ENCODE measurements at places on chromosomes 5 and 9.

DNA sequence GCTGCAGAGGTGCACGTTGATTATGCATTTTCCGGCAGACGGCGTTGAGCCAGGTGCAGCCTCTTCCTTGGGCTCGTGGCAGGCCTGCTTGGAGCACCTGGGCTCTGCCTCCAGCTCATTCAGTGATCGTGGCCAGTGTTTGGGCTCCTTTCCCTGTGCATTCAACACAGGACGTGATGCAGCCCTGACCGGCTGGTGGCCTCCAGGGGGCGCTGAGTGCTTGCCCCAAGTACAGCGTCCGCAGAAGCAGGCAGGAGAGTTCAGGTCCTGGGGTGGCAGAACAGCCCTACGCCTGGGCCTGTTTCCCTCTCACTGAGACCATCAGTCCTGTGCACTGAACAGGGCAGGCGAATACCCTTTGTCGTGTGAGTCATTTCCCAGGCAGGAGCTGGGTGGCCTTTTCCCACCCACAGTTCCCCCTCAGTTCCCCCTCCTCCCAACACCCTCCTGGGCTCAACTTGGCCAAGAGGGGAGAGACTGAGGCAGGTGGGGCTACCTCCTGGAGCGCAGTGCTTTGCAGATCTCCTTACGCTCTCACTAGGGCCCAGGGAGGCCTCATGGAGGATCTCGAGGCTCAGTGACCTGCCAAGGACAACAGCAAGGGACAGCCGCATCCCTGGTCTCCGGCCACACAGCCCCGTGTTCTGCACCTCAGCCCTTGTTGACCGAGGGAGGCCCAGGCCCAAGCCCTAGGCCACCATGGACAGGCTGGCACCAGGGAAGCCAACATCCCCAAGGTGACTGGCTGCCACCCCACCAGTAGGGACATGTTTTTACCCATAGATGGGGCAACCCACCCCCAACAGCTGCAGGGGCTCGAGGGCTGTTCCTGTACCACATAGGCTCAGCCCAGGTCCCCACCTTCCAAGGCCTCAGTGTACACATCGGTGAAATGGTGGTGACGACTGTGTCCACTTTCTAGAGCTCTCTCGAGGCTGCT lies 52.9 kb downstream of the LRSAM1 start:
- DNase-seq = peak; percentile 86

DNA sequence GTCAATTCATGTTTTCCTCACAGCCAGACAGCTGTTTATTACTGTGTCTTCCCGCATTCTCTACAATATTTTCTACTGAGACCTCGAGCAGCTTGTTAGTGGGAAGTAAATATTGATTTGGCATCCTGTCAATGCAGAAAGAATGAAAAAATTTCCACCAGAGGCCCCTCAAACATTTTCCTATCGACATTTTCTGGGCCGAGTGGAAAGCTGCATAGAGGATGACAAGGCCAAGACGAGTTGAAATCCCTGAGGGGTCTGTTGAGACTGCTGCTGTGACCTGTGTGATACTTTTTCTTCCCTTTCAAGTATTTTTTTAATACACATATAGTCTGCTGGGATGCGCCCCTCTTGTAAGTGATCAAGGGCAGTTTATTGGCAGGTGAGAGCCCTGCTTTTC lies 91.4 kb upstream of the SH3GL2 start:
- DNase-seq = no peak

- no peak for DNase-seq
Observed at GRCh38 chr9:100911273-100911672, 117.3 kb upstream of the PLPPR1 start.

- DNase-seq = no peak
Observed at GRCh38 chr9:34982361-34982760, 7.2 kb upstream of the DNAJB5 start.

GRCh38 chr5:56048124-56048523 lies 53.4 kb upstream of the IL6ST start:
- no peak for DNase-seq

DNA sequence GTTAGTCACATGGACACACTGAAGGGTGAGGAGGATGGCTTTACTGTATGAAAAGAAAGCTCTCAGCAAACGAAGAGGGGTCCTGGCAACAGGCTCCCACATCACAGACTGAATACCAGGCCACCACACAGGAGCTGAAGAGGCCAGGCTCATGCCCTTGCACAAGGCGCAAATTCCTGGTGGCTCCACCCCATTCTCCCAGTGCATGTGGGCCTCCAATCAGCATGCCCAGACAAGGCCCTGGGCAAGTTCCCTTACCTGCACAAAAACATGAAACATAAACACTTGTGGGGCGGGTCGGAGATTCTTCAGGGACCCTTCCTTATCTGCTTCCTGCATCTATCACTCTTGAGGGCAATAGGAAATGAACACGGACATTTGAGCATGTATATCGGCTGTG lies 935.8 kb upstream of the EDIL3 start:
- no peak for DNase-seq

DNA sequence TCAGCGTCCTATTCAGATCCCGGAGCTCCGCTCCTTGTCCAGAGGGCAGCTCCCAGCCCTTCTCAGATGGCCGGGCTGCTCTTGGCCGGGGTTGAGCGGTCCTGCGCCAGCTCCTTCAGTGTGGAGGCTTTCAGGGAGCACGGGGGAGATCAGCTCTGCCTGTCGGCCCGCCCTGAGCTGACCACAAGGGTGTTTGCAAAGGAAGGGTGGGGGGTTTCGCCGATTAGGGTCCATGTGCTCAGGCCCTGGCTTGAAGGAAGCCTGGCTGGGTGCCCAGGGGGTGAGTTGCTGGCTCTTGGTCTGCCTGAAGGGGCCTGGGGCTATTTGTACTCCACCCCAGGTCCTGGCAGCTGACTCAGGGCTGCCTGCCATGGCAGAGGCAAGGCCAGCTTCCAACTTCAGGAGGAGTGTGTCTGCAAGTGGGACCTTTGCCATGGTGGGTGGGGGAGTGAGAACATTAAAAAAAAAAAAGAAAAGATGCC lies 250.1 kb upstream of the KLF4 start:
- DNase-seq = no peak

- no peak for DNase-seq
Observed at GRCh38 chr9:5838884-5839571, 6.1 kb upstream of the ERMP1 start.

DNA sequence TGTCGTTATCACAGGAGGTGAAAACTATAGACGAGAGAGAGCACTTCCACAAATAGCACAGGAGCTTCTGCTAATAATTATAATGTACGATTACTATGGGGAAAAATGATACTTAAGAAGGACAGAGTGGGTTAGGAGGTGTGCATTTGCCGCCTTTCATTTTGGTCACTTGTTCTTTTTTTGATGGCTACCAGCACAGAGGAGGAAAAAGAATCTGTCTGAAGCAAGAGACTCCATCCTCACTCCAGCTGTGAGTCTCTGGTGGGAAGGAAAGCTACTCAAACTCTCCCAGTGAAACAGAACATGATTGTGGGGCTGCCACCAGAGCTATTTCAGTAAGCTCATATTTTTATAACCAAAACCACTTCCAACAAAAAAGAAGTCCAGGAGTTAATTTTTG lies 270.4 kb upstream of the TMEM161B start:
- no peak for DNase-seq

- DNase-seq = no peak
Observed at GRCh38 chr5:59164041-59164830, 581.4 kb downstream of the RAB3C start.

DNA sequence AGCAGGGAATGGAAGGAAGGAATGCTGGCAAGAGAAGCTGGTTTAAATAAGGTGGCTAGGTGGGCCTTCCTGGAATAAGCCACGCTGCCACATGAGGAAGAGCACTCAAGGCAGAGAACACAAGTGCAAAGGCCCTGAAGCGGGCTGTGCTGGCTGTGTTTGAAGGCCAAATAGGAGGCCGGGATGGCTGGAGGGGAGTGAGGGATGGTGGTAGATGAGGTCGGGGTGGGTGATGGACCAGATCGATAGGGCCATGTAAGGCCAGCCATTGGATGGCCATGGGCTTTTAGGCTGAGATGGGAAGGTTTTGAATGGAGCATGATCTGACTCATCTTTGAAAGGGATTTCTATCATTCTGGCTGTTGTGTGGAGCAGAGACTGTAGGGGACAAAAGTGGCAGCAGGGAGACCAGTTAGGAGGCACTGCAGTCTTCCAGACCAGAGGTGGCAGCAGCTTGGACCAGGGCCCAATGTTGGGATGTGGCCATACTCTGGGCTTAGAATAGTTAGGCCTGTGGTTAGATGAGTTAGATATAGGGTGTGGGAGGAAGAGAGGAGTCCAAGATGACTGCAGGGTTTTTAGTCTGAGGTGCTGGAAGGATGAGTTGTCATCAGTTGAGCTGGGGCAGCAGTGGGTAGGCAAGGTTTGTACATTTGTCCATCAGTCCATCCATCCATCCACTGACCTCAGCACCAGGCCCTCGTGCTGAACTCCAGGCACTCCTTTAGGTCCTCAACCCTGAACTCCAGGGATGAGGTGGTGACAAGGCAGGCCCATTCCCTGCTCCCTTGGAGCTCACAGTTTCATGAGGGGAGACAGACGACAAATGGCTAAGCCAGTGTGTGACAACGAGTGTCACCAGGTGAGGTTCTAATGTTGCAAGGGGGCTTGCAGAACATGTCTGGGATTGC lies 30.3 kb downstream of the NDST1 start:
- no peak for DNase-seq

DNA sequence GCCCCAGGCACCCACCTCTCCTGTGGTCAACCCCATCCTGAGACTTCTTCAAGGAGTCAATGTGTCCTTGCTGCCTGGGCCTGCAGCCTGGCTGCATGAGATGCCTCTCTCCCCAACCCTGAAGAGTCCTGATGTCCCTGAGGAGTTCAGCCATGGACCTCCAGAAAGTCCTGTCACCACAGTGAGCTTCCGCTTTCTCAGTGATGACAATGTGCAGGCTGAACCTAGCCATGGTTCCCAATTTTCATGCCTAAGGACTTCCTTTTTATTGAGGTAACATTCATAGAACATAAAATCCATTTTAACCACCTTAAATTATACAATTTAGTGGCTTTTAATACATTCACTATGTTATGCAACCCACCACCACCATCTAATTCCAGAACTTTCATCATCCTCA lies 29.1 kb downstream of the DAP start:
- DNase-seq = no peak

DNA sequence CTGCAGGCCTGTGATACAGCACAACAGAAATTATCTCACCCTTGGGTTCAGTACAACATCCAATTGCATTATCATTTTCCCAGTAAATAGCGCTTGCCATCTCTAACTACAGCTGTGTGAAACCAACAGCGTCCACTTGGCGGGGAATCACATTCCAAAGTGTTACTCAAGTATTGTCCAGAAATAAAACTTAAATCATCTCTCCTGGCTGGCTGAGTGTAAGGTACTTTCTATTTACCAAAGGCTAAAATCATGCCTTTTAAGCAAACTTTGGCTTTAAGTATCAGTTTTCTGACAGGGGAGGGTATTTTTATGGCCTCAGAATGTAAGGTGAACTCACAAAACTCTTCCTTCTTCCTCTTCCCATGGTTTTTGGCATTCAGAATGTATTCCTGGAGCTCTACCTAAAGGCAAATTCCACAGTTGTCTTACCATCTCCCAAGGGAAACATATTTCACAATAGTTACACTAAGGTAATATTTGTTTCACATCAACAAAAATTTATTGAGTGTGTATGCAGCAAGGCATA lies 205.6 kb upstream of the MPDZ start:
- DNase-seq = no peak

DNA sequence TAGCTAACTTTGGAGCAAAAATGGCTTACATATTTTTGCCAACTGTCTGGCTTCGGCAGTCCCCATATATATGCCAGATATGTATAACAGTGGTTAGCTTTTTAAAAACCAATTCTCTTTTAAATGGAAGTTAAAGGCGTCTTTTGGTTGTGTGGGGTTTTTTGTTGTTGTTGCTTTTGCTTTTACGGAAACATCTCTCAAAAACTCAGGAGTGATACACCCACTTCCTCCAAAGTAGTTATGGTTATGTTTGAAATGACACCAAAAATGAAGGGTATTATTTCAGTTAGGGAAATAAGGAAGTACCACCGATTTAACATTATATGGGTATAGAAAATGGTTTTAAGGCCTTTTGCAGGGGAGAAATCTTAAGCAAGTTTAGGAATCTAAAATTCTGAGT lies 2.3 kb downstream of the CNOT8 start:
- DNase-seq = no peak

DNA sequence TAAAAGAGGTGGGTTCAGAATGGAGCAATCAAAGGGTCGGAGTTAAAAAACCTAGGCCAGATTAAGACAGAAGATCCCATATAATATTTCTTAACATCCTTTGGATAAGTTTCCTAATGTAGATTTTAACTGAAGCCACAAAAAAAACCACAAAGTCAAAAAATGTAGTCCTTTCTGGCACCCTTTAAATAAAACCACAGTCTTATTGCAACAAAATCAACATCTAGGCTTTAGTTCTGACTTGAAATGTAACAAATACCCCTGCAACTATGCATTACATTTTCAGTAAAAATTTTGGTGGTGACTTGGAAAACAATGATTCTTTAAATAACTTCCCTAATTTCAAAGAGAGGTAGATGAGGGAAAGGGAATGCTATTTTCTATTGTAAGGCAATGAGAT lies 109.2 kb downstream of the PSAT1 start:
- DNase-seq = no peak

- DNase-seq = no peak
Observed at GRCh38 chr9:111436571-111436970, 47.6 kb downstream of the ECPAS start.

DNA sequence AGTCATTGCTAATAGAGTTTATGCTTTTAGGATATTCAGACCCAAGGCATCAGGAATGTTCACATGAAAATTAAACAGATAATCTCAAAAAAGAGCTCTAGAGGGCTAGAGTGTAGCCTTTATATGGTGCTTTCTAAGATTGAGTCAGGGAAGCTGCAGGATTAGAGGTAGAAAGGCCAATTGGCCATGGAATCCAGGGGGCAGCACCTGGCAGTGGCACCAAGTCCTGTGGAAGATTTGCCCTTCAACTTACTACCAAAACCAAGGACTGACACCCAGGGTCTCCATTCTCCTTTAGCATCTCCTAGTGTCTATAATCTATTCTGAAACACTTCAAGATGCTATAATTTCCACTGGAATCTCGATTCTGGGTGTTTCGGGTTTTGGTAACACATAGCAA lies 112.4 kb downstream of the ACER2 start:
- no peak for DNase-seq

GRCh38 chr9:89323390-89323789 lies 5.1 kb downstream of the SECISBP2 start:
- no peak for DNase-seq

- DNase-seq = no peak
Observed at GRCh38 chr9:134139081-134139480, 3.2 kb downstream of the WDR5 start.
